T-helper 17 cell (primary cell): ENCODE measurements at places on chromosomes 16 and 17. TPM values are rescaled to one million over a fixed set of nuclear protein-coding genes. Genes with fewer than 3 reads are reported as not detected.

DNA sequence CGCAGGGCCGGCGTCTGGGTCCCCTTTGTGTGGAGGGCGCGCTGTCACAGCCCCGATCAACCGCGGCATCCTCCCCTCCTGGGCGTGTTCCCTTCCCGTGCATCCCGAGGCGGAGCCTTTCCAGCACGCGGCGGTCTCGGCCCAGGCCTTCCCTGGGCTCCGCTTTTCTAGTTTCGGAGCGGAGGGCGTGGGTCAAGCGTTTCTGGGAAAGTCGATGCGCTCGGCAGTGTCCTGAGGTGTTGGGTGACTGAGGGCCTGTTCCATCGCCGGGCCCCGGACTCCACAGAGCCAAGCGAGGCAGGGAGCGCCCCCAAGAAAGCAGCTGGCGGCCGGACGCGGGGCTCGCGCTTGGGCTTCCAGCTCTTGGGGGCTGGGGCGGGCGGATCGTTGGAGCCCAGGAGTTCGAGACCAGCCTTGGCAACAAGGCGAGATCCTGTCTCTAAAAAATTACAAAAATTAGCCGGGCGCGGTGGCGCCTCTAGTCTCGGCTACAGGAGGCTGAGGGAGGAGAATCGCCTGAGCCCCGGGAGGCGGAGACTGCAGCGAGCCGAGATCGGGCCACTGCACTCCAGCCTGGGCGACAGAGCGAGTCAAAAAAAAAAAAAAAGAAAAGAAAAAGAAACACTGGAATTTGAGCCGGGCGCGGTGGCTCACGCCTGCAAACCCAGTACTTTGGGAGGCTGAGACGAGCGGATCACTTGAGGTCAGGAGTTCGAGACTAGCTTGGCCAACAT is 806 bp downstream of the IFT140 start:
- DNase-seq: no peak
- H3K4me1 ChIP-seq: peaks cover 19% of the 10 kb centered on the region
- H3K27me3 ChIP-seq: no peaks in the 10 kb centered on the region

DNA sequence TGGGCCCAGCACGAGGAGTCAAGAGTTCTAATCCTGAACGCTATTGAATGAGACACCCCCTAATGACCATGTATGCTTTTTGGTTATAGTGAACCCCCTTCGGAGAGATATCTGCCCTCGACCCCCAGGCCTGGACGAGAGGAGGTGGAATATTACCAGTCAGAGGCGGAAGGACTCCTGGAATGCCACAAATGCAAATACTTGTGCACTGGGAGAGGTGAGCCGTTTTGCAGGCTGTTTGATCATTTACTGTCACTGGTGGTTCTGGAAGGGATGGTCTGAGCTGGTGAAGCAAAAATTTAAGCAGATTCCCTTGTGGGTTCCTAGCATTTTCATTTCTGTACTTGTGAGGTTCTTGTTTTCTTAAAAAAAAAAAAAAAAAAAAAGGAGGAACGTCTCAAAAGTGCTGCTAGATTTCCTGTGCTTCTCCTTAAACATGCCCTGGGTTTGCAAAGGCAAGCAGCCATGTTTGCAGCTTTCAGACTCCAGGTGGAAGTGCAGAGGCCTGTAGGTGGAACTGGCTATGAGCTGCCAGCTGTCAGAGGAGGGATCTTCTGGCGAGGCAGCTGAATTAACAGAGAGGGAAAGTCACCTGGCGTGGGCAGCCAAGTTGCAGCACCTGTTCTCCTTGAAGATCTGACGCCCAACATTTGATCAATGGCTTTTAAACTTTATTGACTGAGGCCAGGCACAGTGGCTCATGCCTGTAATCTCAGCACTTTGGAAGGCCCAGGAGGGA is 3.5 kb downstream of the MARVELD3 start:
- no peak overlapping the region for H3K4me3 ChIP-seq
- peaks cover 4% of the 10 kb centered on the region for H3K4me1 ChIP-seq
- peaks cover 11% of the 10 kb centered on the region for H3K27me3 ChIP-seq
- no peak overlapping the region for H3K27ac ChIP-seq
- peaks cover 2% of the 10 kb centered on the region for H3K36me3 ChIP-seq

DNA sequence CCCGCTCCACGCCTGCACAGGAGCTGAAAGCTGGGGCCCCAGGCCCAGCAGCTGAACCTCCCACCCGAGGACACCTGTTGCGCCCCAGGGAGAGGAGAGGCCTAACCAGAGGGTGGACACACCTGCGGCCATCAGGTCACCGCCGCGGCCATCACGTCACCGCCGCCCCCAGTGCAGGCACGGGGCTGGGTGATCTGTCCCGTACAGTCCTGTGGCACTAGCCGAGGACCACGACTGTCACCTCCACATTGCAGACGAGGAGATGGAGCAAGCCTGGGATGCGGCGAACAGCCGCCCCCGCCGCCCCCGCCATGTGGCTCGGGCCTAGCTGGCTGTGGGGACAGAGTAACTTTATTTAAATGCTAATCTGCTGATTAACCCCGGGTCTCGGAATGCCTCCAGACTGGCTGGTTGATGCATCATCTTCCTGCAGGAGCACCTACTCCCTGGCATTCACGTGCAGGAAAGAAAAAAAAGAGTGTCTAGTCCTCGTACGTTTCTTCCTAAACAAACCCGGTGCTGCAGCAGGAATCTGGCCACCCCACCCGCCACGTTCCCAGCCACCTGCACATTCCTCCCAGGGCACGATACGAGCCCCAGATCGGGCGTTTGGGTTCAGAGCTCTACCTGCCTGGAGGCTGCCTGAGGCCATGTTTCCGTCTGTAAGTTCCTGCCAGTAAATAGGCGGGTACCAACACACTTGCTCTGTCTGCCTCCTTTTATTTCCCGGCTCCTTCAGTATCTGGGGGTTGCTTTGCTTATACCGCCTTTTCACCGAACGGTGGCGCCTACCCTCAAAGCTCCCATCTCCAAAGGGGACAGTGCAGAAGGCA is 29.9 kb downstream of the PIEZO1 start:
- no peak overlapping the region for H3K27ac ChIP-seq
- no peaks in the 10 kb centered on the region for H3K36me3 ChIP-seq
- no peak for DNase-seq
- no peak overlapping the region for H3K4me3 ChIP-seq
- H3K27me3 ChIP-seq: no peaks in the 10 kb centered on the region
- H3K4me1 ChIP-seq: peaks cover 20% of the 10 kb centered on the region

- DNase-seq: no peak
- H3K4me1 ChIP-seq: peaks cover 22% of the 10 kb centered on the region
- H3K27me3 ChIP-seq: no peaks in the 10 kb centered on the region
- no peak overlapping the region for H3K4me3 ChIP-seq
- peak overlapping the region; percentile 14 for H3K27ac ChIP-seq
These were observed 80.5 kb downstream of the KSR1 start for GRCh38 chr17:27536781-27537180.

GRCh38 chr17:77667478-77667877 is 291.0 kb upstream of the TNRC6C start:
- peak overlapping the region; percentile 97 for H3K4me3 ChIP-seq
- no peaks in the 10 kb centered on the region for H3K27me3 ChIP-seq
- no peaks in the 10 kb centered on the region for H3K36me3 ChIP-seq
- peak overlapping the region; percentile 93 for H3K27ac ChIP-seq
- DNase-seq: no peak

- H3K4me3 ChIP-seq: no peak overlapping the region
- H3K27ac ChIP-seq: no peak overlapping the region
- no peak for DNase-seq
- peaks cover 32% of the 10 kb centered on the region for H3K4me1 ChIP-seq
These were observed 41.0 kb downstream of the STAT3 start for GRCh38 chr17:42347198-42347597.

DNA sequence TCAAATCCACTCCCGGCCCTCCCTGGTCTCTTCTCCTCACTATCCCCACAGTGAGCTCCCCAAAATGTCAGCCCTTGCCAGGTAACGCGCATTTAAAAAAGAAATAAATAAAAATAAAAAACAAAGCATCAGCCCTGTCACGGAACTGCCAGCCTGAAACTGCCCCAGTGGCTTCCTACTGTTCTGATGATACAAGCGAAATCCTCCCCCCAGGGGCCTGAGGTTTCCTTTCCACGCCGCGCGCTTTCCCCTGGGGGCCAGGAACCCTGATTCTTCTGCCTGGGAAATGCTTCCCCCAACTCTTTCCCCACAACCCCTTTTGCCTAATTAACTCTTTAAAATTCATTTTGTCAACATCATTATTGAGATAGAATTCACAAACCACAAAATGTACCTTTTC is 12.2 kb upstream of the RPH3AL start:
- DNase-seq: no peak
- H3K4me1 ChIP-seq: peaks cover 11% of the 10 kb centered on the region
- no peak overlapping the region for H3K27ac ChIP-seq

- no peak for DNase-seq
- no peaks in the 10 kb centered on the region for H3K27me3 ChIP-seq
- H3K4me1 ChIP-seq: no peaks in the 10 kb centered on the region
- no peak overlapping the region for H3K4me3 ChIP-seq
- H3K36me3 ChIP-seq: no peaks in the 10 kb centered on the region
These were observed 131.7 kb upstream of the SOX9 start for GRCh38 chr17:71989117-71989516.

GRCh38 chr16:86231321-86231995 is 278.9 kb upstream of the FOXF1 start:
- DNase-seq: no peak
- no peaks in the 10 kb centered on the region for H3K36me3 ChIP-seq
- no peak overlapping the region for H3K4me3 ChIP-seq
- no peak overlapping the region for H3K27ac ChIP-seq
- no peaks in the 10 kb centered on the region for H3K4me1 ChIP-seq
- peaks cover 30% of the 10 kb centered on the region for H3K27me3 ChIP-seq

DNA sequence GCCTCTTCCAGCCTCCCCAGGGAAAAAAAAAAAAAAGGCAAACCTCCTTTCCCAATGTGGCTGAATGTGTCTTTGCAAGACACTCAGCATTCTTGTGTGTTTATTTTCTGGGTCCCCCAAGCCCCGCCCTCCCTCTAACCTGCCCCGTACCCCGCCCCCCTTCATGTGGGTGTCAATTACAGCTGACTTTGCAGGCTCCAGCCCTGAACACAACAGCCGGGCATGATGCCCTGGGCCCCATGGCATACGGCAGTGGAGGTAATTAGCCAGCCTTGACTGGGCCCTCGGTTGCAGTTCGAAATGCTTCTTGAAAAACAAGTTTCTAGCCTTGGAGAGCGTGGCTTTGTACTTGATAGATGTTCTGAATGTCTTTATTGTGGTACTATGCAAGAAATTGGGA is 354.7 kb upstream of the RBFOX1 start:
- no peaks in the 10 kb centered on the region for H3K4me1 ChIP-seq
- no peaks in the 10 kb centered on the region for H3K27me3 ChIP-seq
- H3K4me3 ChIP-seq: no peak overlapping the region

- H3K36me3 ChIP-seq: peaks cover 8% of the 10 kb centered on the region
- H3K27me3 ChIP-seq: no peaks in the 10 kb centered on the region
- peak overlapping the region; percentile 96 for H3K4me3 ChIP-seq
- peaks cover 76% of the 10 kb centered on the region for H3K4me1 ChIP-seq
- peak overlapping the region; percentile 99 for H3K27ac ChIP-seq
These were observed 18.9 kb downstream of the RARA start for GRCh38 chr17:40327735-40328385.

GRCh38 chr17:49691086-49691676 is 13.3 kb upstream of the SPOP start:
- H3K27me3 ChIP-seq: no peaks in the 10 kb centered on the region
- no peak overlapping the region for H3K27ac ChIP-seq
- peaks cover 4% of the 10 kb centered on the region for H3K36me3 ChIP-seq
- no peak overlapping the region for H3K4me3 ChIP-seq
- H3K4me1 ChIP-seq: peaks cover 38% of the 10 kb centered on the region

DNA sequence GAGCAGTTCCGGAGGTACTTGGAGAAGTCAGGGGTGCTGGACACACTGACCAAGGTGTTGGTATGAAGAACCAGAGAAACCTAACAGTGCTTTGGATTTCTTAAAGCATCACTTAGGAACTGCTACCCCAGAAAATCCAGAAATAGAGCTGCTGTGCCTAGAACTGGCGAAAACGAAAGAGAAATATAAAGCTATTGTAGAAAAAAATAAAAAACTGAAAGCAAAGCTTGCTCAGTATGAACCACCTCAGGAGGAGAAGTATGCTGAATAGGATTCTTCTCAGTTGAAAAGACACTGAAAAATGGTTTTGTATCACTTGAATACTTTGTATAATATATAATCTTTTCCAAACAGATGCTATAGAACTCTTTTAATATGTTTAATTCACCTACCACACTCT is 106.3 kb upstream of the PMFBP1 start:
- no peak overlapping the region for H3K4me3 ChIP-seq
- no peak overlapping the region for H3K27ac ChIP-seq
- no peaks in the 10 kb centered on the region for H3K27me3 ChIP-seq
- peaks cover 2% of the 10 kb centered on the region for H3K4me1 ChIP-seq

DNA sequence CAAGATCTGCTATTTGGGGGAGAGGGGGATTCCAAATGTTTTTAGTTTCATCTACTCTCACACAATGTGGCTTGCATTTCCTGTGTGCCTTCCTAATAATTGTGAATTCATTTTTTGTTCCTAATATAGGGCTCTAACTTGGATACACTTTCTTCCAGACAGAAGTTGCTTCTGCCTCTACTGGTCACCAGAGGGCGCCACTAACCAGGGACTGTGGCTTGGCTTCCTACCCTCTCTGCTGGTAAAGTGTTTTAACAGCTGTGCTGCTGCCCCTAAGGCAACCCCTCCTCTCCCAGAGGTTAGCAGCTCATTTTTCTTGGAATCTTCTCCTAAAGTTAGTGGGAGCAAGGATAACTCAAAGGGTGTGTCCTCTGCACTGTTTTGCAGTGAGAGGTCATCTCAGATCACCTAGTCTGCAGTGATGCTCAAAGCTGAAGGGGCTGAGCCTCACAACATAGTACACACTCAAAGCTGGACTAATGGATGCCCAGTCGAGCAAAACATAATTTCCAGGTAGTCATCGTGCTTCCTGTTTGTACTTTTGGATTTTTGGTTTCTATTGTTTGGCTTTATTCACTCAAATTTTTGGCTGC is 5.0 kb upstream of the PRSS54 start:
- DNase-seq: no peak
- no peaks in the 10 kb centered on the region for H3K36me3 ChIP-seq
- no peak overlapping the region for H3K27ac ChIP-seq
- no peaks in the 10 kb centered on the region for H3K4me1 ChIP-seq
- H3K27me3 ChIP-seq: peaks cover 11% of the 10 kb centered on the region

- H3K27me3 ChIP-seq: no peaks in the 10 kb centered on the region
- DNase-seq: no peak
- H3K4me1 ChIP-seq: peaks cover 14% of the 10 kb centered on the region
These were observed 25.3 kb downstream of the SF3B3 start for GRCh38 chr16:70548936-70549335.

GRCh38 chr17:71302721-71303549 is 817.9 kb upstream of the SOX9 start:
- H3K36me3 ChIP-seq: no peaks in the 10 kb centered on the region
- no peaks in the 10 kb centered on the region for H3K4me1 ChIP-seq
- DNase-seq: no peak
- no peak overlapping the region for H3K4me3 ChIP-seq
- H3K27me3 ChIP-seq: no peaks in the 10 kb centered on the region

- peak overlapping the region; percentile 99 for H3K27ac ChIP-seq
- DNase-seq: no peak
- H3K27me3 ChIP-seq: peaks cover 29% of the 10 kb centered on the region
- H3K4me3 ChIP-seq: peak overlapping the region; percentile 88
These were observed 142.1 kb downstream of the SEC14L1 start for GRCh38 chr17:77282524-77283515.

Gene FLCN
- 44.9 TPM for total RNA-seq

Gene DYNLRB2
- not detected for total RNA-seq

Gene TRPV3
- 0.55 TPM for total RNA-seq

Gene TBX21
- 7.9 TPM for total RNA-seq

Gene TVP23A
- total RNA-seq: not detected

Gene ACSF2
- total RNA-seq: 21.8 TPM

Gene TIGD7
- total RNA-seq: 1.9 TPM

Gene CMTM2
- 0.70 TPM for total RNA-seq

Gene CENPV
- 6.9 TPM for total RNA-seq

Gene ACSM5
- total RNA-seq: not detected
